ENCODE measurements at places on chromosomes 6 and 20.

GRCh38 chr6:147001621-147002020 is 202.6 kb upstream of the STXBP5 start:
- no peak for DNase-seq

DNA sequence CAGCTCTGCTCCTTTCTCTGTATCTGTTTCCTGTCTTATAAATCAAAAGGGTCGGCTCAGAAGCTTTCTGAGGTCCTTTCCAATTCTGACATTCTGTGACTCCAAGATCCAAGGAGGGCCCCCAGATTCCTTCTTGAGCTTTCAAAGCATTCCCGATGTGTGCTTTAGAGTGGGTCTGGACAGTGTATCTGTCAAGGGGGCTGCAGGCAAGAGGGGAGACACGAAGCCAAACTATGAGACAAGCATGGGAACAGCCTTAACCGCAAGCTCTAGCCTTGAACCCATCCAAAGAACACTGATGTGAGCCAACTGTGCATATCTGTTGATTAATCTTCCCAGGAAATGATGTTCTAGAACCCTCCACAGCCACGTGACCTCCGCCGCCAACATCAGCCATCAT is 73.8 kb downstream of the TSHZ2 start:
- DNase-seq = no peak

DNA sequence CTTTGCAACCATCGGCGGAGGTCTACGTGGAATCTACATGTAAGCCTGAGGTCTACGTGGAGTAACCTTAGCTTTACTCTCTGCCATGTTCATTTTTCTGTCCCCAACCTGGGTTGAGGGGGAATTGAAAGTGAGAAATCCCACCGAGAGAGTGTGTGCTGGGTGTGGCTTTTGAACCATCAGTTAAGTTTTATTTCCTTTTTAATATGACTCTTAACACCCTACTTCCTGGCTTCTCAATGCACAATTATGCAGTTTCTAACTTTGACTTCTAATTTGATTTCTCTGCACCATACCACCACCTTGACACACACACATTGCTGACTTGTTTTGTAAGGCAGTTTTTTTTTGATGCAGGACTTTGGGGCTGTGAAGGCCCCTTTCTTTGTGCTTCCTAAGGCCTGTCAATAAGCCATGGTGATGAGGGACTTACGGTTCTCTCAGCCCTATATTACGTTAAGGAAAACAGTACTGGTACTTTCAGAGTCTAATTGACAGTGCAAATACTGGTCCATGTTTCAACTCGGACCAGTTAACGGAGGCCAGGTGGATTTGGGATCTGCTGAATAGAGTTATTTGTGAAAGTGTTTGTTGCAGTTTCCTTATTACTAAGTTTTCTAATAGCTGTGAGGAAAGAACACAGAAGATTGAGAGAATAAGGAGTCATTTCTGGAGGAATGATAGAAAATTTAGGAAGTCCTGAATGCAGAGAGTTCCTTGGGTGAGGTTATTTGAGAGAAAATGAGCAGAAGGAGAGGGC is 206.5 kb downstream of the JARID2 start:
- DNase-seq = no peak

DNA sequence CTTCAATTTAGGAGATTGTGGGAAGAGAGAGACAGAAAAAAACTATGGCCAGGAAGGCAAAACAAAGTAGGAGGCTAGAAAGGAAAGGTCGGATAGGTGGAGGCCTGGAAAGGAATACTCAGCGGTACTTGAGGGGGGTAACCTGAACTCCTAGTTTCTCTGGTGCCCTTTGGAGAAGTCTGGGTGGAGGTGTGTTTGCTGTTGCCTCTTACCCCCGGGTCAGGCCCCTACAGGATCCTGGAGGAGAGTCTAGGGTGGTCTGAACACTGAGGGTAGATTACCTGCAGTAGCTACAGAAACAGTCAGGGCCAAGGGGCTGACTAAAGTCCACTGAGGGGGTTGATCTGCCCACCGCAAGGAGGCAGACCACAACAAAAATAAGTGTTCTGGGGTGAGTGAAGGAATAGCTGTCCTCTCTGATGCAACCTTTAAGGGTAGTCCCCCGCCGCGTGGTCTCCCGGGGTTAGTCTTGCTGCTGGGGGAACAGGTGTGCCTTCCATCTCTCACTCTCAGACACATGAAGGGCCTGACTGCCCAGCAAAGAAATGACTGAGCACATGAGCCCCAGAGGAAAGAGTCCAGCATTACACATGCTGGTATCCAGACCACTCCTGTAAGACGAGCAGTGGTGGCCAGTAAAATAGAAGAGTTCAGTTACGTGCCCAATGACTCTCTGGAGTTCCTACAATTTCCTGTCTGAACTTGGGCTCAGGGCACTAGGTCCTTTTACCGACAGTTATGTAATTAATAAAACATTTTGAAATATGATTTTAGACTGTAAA is 59.5 kb downstream of the MTHFD1L start:
- no peak for DNase-seq

- DNase-seq = no peak
Measured at GRCh38 chr6:125839471-125839870, 48.7 kb downstream of the NCOA7 start.

DNA sequence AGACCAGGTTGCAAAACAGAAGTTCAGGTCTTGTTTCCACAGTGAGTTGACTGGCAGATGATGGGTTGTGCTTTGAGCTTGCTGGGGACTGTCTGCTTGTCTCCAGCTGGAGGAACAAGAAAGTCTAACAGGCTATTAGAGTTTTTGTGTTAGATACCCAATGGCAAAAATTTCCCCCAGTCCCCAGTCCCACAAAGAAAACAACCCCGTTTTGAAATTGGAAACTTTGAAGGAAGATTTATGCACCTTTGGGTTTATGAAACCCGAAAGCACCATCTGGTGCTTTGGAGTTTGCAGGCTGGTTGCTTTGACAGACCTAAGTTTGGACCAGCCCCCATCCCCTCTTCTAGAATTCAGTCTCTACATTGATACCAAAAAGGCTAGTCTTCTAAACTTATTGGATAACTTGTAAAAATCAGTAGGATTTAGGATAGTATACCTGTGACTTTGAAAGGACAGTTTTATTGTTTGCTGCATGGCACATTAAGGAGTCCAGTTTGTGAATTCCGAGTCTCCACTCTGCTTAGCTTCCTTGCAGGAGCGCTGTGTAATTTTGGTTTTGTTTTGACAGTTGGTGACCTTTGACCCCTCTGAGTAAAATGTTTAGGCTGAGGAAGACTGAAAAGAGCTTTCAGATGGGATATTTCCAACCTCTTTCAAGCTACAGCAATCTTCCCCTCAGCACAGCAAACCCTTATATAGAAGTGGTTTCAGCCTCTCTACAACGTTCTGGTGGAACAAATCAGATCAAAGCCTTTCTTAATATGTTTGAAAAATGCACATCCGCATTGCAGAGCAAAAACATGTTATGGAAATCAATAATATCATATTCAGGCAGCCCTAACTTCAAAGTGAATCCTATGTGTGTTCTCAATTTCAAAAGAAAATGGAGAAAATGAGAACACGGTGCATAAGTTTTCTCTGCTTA is 25.5 kb upstream of the PRL start:
- no peak for DNase-seq

- DNase-seq = no peak
Measured at GRCh38 chr6:29941016-29941415, 1.3 kb upstream of the HLA-A start.

- no peak for DNase-seq
Measured at GRCh38 chr20:5751856-5752255, 1.7 kb downstream of the SHLD1 start.

DNA sequence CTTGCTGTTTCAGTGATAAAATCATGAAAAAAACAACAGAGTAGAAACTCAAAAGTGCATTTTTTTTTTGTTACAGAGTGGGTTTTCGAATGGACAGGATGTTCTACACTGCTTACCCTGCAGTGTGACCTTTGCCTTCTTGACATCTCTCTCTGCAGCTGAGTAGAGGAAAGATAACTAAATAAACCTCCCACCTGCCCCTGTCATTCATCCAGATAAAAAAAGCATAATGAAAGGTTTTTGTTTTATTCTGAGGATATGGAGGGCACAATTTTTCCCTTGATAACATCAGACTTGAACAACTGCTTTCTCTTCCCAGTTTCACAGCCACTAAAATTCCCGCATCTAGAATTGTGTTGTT is 193.6 kb upstream of the FOXQ1 start:
- no peak for DNase-seq

DNA sequence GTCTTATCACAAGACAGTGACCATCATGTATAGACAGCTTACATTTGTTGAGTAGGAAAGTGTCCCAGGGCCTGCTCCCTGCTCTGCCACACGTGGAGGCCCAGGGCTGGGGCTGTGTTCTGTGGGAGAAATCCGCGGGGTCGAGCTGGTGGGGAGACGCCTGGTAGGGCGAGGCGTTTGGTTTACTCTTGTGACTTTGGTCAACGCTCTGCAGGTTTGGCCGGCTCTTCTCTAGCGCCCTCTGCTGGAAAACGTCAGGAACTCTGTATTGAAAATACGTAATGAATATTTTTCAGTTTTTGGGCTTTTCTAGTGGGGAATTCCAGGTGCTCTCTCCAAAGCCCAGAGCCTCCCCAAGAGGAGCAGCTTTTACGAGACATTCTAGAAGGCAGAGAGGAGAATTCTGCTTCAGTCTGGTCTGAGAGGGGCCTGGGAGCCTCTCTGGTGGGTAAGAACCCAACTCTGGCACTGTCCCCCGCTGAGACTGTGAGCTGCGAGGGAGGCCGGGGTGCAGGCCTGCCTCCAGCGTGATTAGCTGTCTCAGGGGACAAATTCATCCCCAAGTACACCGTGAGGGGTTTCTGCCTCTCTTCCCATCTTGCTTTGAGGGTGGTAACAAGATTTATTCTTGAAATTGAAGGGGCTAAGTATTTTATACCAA is 112.6 kb upstream of the RALGAPA2 start:
- DNase-seq = peak; percentile 44

GRCh38 chr6:52046456-52046855 is 41.0 kb downstream of the PKHD1 start:
- no peak for DNase-seq
